ENCODE measurements at places on chromosomes 4 and X.

GRCh38 chrX:586351-586750 is 44.2 kb upstream of the SHOX start:
- no peak for DNase-seq

- no peak for DNase-seq
Measured at GRCh38 chrX:13078739-13079444, 34.5 kb upstream of the FAM9C start.

DNA sequence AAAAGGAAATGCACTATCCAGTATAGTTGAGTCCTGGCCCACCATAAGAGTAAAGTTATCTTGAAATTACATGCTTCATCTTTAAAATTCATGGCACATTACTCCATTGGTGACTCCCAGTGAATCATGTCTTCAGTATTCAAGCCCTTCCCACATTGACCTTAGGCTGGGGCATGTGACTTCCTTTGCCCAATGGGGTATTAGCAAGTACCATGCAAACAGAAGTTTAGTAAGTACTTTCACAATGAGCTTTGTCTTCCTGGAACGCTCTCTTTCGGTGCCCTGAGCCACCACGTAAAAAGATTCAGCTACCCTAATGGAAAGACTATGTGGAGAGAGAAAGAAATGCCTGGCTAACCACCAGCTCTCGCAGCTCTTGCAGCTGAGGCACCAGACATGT is 235.4 kb downstream of the HNRNPD start:
- DNase-seq, result no peak

DNA sequence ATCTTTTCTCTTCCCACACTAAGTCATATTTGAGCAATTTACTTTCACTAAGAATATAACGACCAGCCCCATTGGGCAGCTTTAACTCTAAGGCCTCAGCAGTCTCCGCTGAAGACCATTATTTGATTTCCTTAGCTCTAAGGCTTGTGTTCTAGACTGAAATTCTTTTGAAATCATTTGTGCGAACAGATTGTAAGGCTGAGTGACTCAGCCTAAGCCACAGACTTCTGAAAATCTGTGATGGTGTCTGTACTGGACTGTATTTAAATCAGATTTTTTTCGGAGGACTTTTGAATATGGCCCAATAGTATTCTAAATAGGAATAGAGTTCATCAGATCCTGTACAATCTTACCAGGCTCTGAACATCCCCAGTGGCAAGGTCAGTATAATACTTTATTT is 150.3 kb upstream of the TECRL start:
- DNase-seq, result no peak

DNA sequence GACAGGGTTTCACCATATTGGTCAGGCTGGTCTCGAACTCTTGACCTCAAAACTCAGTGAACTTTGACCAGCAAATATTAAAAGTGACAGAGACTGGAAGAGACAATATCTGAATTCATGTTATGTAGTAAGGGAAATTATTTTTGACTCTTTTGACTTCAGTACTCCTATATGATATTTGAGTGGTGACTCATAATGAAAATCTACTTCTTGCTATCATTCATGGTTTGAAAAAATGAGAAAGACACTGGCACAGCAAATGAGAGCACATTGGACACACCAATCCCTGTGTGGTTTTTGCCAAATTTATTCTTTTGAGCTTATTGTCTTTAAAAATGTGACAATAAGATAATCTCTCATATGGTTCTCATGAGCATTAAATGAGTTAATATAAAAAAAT is 109.4 kb downstream of the GPM6A start:
- DNase-seq, result no peak

DNA sequence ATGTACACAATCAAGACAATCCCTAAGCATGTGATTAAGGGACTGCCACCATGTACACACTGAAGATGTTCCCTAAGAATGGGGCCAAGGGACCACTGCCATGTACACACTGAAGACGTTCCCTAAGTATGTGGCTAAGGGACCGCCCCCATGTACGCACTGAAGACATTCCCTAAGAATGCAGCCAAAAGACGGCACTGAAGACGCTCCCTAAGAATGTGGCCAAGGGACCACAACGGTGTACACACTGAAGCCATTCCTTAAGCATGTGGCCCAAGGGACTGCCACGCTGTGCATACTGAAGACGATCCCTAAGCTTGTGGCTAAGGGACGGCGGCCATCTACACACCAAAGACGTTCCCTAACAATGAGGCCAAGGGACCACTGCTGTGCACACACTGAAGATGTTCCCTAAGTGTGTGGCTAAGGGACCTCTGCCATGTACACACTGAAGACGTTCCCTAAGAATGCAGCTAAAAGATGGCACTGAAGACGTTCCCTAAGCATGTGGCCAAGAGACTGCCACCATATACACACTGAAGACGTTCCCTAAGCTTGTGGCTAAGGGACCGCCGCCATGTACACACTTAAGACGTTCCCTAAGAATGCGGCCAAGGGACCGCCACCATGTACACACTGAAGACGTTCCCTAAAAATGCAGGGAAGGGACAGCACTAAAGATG is 26.4 kb downstream of the DHRSX start:
- no peak for DNase-seq
